ENCODE measurements at places on chromosomes 2 and 18.
A peak's percentile ranks its signal among the peaks of the same experiment; 100 is the strongest.

DNA sequence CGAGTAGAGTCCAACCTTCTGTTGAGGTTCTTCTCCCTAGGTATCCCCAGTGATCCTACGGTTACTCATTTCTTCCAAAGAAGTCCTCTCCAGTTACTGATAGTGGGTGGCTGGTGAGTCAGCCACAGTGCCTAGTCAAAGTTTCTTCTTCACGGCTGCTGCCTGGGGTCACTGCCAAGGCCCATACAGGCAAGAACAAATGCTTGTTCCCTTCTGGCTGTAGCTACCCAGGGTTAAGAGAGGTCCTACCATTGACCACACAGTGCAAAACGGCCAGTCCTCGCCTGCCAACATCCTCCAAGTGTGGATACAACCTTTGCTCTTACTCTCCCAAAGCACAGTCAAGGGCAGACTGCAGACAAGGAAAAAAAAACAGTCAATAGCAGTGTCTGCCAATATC, 2.9 kb upstream of the PTPN4 start:
- peak; percentile 50 for DNase-seq

GRCh38 chr2:103784261-103784660, 1022.4 kb downstream of the TMEM182 start:
- DNase-seq, result no peak

- DNase-seq, result no peak
Observed at GRCh38 chr2:190127651-190128050, 65.1 kb upstream of the MSTN start.

- DNase-seq, result no peak
Observed at GRCh38 chr18:5909125-5909524, 13.8 kb upstream of the TMEM200C start.

DNA sequence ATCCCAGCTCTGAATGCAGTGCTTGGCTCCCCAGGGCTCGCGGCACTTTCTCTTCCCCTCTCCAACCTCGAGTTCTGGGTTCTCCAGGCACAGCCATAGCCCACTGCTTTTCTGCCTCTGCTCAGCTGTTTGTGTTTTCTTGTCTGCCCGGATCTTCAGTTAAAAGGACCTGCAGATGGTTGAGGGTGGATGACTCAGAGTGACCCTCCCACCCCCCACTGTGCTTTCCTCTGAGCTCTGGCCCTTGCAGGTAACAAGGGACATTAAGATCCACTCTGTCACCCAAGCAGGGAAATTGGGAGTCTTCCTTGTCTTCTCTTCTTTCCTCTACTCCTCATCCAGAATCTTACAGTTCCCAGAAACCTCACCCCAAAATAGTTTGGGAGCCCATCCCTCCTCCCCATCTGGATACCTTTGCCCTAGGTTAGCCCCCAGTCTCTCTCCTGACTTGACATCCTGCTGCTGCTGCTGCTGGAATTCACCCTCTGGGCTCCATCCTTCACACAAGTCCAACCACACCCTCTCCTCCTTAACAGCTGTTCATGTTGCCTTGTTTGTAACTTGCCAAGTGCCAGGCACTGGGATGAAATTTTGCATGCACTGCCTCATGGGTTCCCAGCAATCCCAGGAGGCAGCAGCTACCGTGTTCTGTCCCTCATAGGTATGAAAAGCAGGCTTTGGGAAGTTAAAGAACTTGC, 157.9 kb upstream of the TTC39C start:
- peak; percentile 15 for DNase-seq

DNA sequence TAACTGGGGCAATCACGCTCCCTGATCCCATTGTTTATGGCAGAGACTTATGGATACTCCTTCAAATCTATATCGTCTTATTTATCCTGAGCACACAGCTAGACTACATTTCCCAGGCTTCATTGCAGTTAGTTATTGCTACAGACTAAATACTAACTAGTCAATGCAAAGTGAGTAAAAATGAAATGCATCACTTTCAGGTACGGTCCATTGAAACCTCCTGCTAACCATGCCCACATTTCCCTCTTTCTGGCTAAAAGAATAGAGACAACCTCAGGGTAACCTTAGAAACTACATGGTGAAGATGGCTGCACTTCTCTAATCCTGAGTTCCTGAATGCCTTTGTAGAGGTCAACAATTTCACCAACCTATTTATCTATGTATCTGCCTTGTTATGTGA, 437.4 kb downstream of the EPHA4 start:
- no peak for DNase-seq

GRCh38 chr2:188752311-188752710, 221.9 kb upstream of the COL3A1 start:
- DNase-seq, result no peak

GRCh38 chr2:119431155-119431975, at the start of gene TMEM37:
TMEM37 (plus strand) TSS chr2:119431854; CDS start chr2:119431904, 50 bp downstream.
- peak; percentile 30 for DNase-seq

DNA sequence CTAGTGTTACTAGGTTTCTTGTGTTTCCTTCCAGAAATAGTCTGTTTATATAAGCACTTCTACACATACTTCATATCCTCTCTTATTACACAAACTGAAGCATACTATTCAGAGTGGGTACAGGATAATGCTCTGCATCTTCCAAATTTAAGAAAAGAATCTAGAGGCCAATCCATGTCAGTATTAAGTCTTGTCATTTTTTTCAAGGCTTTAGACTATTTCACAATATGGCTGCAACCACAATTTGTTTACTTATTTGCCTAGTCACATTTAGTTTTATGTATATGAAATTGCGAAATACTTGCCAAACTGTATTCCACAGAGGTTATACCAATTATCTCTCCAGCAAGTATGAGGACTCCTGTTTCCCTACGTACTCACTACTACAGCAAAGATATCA, 27.9 kb downstream of the IWS1 start:
- no peak for DNase-seq

- no peak for DNase-seq
Observed at GRCh38 chr18:2715990-2716389, 60.5 kb downstream of the SMCHD1 start.

GRCh38 chr2:162782138-162782537, 56.4 kb downstream of the KCNH7 start:
- DNase-seq, result no peak

GRCh38 chr2:195503208-195503607, 153.8 kb upstream of the SLC39A10 start:
- DNase-seq, result no peak

DNA sequence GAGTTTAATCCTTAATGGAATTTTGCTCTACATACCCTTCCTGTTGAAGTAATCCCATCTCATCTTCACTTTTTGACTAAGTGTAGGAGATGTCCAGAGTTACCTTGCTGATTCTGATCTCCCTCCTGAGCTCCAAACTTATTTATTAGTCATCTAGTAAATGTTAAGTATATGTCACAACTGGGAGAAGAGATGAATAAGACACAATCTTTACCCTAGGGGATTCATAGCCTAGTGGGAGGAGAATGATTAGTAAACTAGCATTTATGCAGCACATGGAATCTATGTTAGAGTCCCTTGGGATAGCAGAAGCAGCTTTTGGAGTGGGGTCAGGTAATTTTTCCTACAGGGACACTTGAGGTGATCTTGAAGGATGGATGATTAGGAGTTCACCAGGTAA, 20.7 kb downstream of the ACVR2A start:
- no peak for DNase-seq

DNA sequence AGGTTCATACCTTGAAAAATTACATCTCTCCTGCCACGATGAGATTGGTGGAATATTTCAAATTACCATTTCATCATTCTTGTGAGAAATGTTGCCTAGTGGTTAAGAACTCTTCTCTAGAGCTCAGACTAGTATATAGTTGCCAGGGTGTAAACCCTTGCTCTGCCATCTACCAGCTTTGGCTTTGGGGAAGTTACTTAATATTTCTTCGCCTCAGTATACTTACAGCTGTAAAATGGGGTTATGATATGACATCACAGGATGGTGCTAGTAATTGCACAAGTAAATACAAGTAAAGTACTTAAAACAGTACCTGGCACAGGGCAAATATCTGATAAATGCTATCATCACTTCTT, 1.5 kb downstream of the SPOPL start:
- no peak for DNase-seq

- no peak for DNase-seq
Observed at GRCh38 chr18:46260016-46260878, 156.1 kb downstream of the HAUS1 start.

GRCh38 chr18:23059541-23060465, 75.5 kb upstream of the CABLES1 start:
- no peak for DNase-seq

- no peak for DNase-seq
Observed at GRCh38 chr2:132729522-132729921, 59.5 kb upstream of the LYPD1 start.

DNA sequence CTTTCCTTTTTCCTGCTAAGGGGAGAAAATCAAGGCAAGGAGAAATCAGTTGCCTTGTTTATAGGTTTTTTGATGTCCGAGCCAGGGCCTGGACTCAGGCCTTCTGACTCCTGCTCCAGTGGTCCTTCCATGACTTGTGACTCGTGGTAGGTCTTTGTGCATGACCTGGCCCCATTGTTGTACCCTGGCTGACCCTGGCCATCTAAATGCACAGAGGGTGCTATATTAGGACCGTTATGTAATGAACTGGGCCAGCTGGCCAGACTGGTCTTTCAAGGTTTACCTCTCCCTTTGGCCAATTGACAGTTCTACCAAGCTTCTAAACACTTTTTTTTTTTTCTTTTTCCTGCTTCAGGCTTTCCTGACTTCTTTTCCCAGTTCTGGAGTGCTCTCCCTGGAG, 81.1 kb downstream of the SETBP1 start:
- DNase-seq, result no peak

DNA sequence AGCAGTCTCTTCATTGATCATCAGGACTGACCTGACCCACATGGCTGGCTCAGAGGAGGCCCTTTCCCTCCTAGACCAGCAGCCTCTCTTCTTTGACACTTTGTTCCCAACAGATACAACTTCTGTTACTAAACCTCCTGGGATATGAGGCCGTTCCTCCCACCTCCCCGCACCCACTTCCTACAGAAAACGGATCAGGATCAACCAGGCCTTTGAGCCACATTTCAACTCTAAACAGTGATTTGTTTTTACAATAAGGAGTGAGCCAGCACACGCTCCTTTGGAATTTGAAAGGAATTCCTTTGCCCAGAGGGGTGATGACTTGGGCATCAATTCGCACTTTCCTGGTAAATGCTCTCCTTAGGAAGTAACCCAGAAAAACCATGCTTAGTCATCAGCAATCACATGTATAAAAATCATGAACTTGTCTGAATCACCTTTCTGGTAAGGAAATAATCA, 180.4 kb downstream of the FAM124B start:
- DNase-seq, result no peak

DNA sequence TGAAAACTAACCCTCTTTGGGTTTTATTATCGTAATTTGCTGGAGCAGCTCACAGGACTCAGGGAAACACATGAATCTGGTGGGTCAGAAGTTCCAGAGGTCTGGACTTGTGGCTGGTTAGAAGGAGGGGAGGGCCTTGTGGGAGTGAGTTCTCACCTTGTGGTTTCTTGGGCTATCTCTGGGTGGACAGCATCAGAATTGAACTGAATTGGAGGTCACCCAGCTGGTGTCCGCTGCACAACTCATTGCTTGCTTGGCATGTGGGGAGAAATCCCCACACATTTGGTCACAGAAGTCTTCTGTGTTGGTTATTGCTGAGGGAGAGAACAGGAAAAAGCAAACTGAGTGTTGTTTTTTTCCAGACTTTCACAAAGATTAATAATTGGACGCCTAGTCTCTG, 27.5 kb downstream of the ZNF892 start:
- DNase-seq, result no peak

DNA sequence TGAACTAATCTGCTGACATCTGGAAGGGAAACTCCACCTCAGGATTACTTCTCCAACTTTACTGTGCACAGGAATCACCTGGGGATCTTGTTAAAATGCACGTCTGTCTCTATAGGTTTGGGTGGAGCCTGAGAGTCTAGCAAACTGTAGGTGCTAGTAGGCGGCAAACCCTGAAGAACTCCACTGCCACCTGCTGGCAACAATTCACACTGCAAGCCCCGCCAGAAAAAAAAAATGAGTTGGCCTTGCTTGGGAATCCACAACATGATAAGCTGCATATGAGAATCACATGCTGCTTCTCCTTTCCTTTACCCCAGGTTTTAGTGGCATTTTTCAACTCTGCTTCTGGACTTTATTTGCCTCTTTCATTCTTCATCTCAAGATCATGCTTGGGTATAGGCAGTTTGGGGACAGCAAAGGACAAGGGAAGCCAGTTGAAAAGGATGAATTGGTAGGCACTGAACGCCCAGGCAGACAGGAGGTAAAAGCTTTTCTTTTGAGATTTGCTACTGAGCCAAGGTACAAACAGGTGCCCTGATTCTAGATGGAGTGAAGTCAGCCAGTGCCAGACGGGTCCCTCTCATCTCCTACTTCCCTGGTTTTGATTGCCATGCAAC, 88.8 kb downstream of the VIT start:
- peak; percentile 72 for DNase-seq

DNA sequence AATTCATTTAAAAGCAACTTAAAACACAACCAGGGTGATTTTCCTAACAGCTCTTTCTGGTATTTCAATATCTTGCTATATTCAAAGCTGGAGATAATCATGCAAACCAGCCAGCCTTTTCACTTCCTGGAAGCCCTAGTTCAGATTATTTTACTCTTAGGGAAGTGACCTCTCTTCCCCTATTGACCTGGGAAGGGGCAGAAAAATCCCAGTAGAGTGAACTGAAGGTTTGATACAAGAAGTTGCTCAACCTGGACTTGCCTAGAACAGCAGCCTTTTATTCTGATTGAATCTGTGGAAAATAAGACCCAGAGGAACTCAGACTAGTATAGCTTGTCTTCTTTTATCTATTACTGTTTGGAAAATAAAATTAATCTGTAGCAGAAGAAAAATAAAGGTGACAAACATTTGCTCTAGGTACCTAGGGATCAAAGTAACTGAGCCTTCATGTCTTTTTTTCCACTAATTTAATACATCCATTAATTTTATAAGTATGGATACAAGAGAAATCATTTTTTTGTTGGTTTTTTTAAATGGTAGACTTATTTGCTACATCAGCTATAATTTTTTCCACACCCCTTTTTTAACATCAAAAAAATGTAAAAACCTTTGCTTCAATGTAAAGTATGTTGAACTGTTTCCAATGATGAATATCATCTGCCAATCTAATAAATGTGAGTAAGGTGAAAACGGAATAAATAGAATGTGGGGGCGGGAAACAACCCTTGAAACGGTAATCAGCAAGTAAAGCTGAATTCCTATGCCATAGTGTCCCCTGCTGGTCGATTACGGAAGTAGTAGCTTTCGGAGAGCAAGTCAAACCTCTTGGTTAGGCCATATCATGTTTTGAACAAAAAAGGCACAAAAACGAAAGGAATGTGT, 629.9 kb downstream of the NRXN1 start:
- DNase-seq, result peak; percentile 19

GRCh38 chr2:79512442-79513401, at the start of gene CTNNA2:
CTNNA2 (plus strand) TSS chr2:79513051.
- DNase-seq, result peak; percentile 31

GRCh38 chr18:46547520-46547919, 109.5 kb downstream of the LOXHD1 start:
- no peak for DNase-seq

- no peak for DNase-seq
Observed at GRCh38 chr2:96927405-96928171, 57.7 kb upstream of the SEMA4C start.

DNA sequence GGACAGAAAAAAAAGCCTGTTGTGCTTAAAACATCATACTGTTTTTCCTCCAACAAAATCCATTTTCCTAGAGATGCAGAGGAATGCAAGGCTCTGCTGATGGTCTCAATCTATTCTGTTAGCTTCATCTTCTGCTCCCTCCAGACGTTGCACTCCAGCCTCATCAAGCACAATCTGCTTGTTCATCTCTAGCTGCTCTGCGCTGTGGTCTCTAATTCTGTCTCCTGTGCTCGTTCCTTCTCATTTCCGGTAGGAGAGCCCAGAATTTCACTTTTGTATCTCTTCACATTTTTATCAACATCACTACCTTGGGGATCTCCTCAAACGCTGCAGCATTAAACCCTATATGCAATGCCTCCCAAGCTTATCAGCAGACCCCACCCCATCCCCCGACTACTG, 708.9 kb downstream of the RNF144A start:
- no peak for DNase-seq
